ENCODE measurements at places on chromosomes 2 and 18.

GRCh38 chr2:240179186-240179815 lies 38.8 kb upstream of the OTOS start:
- no peak for DNase-seq

- DNase-seq, result no peak
Measured at GRCh38 chr2:178449700-178450523, 1.1 kb downstream of the PRKRA start.

- DNase-seq, result no peak
Measured at GRCh38 chr2:55302241-55302640, 33.2 kb upstream of the MTIF2 start.

- no peak for DNase-seq
Measured at GRCh38 chr2:151729837-151730236, 4.4 kb downstream of the NEB start.

DNA sequence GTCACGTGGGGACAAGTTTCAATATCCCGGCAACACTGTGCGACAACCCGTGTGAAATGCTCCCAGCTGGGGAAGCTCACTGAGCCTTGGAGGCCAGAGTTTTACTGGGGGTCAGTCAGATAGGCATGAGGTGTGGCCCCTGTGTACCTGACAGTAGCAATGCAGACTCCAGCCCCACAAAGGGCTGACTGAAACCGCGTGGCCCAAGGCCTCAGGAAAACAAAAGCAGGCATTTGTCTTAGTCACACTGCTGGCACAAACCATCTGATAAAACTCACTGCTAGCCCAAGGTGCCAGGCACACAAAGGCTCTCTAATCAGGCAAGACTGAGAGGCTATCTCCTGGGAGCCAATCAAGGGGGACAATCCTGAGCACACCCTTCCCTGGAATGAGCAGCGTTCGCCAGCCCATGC lies 786.6 kb upstream of the RAB6C start:
- no peak for DNase-seq

DNA sequence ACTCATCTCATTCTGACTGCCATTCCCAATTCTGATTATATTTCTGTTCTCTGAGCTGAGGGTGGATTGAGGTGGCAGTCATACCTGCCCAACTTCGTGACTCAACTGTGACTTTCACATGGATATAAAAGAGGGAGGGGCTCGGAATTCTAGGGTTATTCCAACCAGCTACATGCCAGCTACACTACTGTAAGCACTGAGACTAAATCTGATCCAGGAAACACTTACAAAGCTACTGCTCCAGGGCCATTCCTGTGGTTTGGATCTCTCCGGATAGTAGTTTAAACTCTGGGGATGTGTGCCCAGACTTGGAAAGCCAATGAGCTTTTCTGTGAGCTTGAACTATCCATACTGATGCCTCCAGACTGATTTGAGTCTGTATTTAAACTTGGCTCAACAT lies 7.9 kb downstream of the MAP2 start:
- DNase-seq, result no peak

DNA sequence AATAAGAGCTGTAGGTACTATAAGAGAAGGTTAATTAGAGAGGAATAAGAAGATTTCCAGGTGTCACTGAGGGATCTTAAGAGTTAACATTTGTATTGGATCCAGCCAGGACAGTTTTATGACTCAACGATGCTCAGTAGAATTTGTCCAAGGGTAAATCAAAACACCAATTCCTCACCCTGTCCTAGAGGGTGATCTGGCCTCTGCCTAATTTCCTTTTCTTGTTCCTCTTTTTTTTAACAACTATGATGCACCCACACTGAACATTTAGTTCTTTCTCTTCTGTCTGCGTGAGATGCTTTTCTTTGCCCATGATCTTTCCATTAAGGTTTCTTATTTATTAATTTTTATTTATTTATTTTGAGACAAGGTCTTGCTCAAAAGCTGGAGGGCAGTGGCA lies 92.0 kb downstream of the PMS1 start:
- no peak for DNase-seq

- no peak for DNase-seq
Measured at GRCh38 chr2:198465970-198466369, 661.6 kb downstream of the PLCL1 start.
